ENCODE measurements at places on chromosomes 5 and 9. TPM values are rescaled to one million over a fixed set of nuclear protein-coding genes. Genes with fewer than 3 reads are reported as not detected.

The C1QTNF3 gene
- total RNA-seq, result 0.92 TPM

The SELENOP gene
- total RNA-seq, result 6.7 TPM

The PKD2L2 gene
- total RNA-seq, result not detected

The POMT1 gene
- total RNA-seq, result 29.0 TPM

The CXCL14 gene
- 8.5 TPM for total RNA-seq

The AJM1 gene
- 2.0 TPM for total RNA-seq

The SLC6A3 gene
- total RNA-seq, result not detected

The GRM6 gene
- total RNA-seq, result not detected

The ORM2 gene
- not detected for total RNA-seq

The LRRTM2 gene
- not detected for total RNA-seq

The DCP2 gene
- total RNA-seq, result 16.3 TPM

The SVEP1 gene
- 0.19 TPM for total RNA-seq

The COL23A1 gene
- total RNA-seq, result 0.35 TPM

The GPX3 gene
- total RNA-seq, result 46.1 TPM

The ANKRD34B gene
- not detected for total RNA-seq

The C5orf63 gene
- total RNA-seq, result 1.1 TPM

The PPP1R2B gene
- total RNA-seq, result not detected

The TMC1 gene
- total RNA-seq, result not detected

The MCIDAS gene
- not detected for total RNA-seq

The SLC6A7 gene
- not detected for total RNA-seq

The KIF4B gene
- total RNA-seq, result not detected

The ZNF658 gene
- total RNA-seq, result 3.1 TPM

The OLFM1 gene
- not detected for total RNA-seq

The CNTNAP3B gene
- 3.7 TPM for total RNA-seq

The IFNB1 gene
- not detected for total RNA-seq

The HEMGN gene
- not detected for total RNA-seq

The APBB3 gene
- total RNA-seq, result 8.0 TPM

The CD14 gene
- total RNA-seq, result 0.35 TPM

The AQP3 gene
- total RNA-seq, result 912 TPM

The IL9 gene
- not detected for total RNA-seq

The ACTBL2 gene
- 0.35 TPM for total RNA-seq

The BASP1 gene
- total RNA-seq, result 96.9 TPM

The GNA14 gene
- not detected for total RNA-seq

The CD74 gene
- 9.1 TPM for total RNA-seq

The HTR4 gene
- total RNA-seq, result not detected

The SHISAL2B gene
- total RNA-seq, result not detected

The SCGB3A2 gene
- total RNA-seq, result not detected

The HACD4 gene
- total RNA-seq, result 2.3 TPM

The SGTB gene
- 3.6 TPM for total RNA-seq

The BAAT gene
- 0.05 TPM for total RNA-seq

The XRCC4 gene
- total RNA-seq, result 10.7 TPM

The TAF11L5 gene
- not detected for total RNA-seq

The NMUR2 gene
- not detected for total RNA-seq

The SHOC1 gene
- 0.19 TPM for total RNA-seq
